D341Med (cell line): ENCODE measurements at places on chromosomes 13 and 19.

DNA sequence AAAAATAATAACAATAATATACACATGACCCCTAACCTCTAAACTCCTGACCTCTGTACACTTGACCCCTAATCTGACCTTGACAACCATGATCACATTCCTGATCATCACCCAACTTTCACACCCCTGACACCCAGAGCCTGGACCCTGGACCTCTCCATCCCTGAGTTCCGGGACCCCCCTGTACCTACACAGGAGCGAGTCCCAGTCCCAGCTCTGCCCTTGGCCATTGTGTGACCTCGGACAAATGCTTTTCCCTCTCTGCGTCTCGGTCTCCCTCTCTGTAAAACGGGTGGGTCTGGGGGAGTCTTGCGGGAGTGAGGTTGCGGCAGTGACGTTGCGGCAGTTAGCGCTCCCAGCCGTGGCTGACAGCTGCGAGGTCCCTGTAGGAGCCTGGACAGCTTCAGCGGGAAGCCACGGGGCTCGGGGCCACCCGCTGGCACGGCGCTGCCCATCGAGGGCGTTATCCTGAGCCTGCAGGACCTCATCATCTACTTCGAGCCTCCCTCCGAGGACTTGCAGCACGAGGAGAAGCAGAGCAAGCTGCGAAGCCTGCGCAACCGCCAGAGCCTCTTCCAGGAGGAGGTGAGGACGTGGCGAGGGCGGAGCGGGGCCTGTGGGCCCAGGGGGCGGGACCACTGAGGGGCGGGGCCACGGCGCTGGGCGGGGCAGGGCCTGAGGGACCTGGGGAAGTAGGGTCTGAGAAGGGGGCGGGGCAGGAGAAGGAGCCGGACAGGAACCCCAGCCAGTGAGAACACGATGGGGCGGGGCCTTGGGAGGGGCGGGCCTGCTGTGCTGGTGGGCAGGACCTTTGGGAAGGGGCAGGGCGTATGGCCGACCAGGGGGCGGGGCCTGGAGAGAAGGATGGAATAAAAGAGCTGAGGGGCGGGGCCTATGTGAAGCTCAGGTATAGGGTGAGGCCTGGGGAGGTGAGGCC lies 19.2 kb downstream of the RYR1 start:
- DNase-seq: peak; percentile 56

DNA sequence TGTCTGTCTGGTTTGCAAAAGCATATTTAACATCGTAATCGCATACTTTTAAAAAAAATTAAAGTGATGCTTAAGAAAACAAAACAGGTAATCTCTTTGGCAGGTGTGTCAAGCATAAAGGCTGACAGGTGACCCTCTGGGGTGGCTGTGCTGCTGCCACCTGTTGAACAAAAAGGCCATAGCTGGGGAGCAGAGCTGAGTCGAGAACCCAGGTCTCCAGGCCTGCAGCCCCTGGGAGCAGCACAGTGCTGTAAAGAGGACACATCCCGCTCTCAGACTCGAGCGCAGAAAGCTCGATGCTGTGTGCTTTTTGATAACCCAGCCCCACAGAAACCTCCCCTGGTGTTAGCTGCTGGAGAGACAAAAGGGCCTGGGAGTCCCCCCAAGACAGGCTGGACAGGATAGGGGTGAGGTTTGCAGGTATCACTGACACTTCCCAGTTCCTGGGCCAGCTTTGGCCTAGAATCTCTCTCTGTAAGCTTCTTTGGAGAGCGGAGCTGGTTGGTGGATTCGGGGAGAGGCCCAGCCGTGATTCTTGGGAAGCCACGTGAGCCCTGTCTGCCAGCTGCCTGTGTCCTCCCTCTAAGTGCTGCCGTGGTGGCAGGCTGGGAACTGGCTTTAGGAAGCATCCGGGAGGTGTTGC lies 66.9 kb downstream of the C13orf42 start:
- no peak for DNase-seq

GRCh38 chr19:38506723-38507550 lies 73.4 kb downstream of the RYR1 start:
- peak; percentile 90 for DNase-seq

GRCh38 chr13:67443923-67444322 lies 213.8 kb upstream of the PCDH9 start:
- no peak for DNase-seq

DNA sequence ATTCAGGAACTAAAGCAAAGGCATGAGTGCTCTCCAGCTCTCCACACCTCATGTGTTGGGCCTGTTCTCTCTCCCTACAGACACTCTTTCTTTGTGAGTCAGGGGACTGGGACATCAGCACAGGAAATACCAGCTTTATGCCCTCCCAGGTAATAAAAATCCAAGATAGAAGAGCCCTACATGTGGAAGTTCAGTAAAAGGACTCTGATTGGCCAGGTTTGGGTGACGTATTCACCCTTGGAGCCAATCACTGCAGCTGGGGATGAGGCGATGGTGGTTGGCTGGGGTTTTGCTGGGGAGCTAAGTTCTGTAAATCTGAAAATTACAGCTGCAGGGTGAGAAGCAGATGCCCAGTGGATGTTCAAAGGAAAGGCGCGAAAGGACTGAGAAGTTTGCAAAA lies 32.5 kb downstream of the CCDC70 start:
- no peak for DNase-seq

- DNase-seq: no peak
These were observed 660.4 kb upstream of the KLF12 start for GRCh38 chr13:74794582-74794981.

- DNase-seq: no peak
These were observed 153.5 kb downstream of the KCNRG start for GRCh38 chr13:50168786-50169185.
